Brain microvascular endothelial cell (primary cell): ENCODE measurements at places on chromosomes 1 and 21.

- peak; percentile 24 for DNase-seq
Measured at GRCh38 chr1:112722601-112723510, 7.7 kb upstream of the PPM1J start.

GRCh38 chr1:70902211-70902610, 145.4 kb downstream of the PTGER3 start:
- DNase-seq: no peak

DNA sequence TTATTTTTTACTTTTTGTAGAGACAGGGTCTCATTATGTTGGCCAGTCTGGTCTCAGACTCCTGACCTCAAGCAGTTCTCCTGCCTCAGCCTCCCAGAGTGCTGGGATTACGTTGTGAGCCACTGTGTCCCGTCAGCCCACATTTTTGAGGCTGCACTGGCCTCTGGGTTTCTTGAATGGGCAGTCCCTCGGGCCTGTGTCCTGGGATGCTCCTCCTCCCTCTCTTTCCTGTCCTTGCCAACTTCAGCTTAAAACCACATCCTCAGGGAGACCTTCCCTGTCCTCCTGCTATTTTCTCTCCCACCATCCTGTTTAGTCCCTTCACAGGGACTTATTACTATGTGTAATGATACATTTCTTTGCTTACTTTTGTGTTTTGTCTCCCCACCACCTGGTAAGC, 31.4 kb upstream of the LYST start:
- no peak for DNase-seq

DNA sequence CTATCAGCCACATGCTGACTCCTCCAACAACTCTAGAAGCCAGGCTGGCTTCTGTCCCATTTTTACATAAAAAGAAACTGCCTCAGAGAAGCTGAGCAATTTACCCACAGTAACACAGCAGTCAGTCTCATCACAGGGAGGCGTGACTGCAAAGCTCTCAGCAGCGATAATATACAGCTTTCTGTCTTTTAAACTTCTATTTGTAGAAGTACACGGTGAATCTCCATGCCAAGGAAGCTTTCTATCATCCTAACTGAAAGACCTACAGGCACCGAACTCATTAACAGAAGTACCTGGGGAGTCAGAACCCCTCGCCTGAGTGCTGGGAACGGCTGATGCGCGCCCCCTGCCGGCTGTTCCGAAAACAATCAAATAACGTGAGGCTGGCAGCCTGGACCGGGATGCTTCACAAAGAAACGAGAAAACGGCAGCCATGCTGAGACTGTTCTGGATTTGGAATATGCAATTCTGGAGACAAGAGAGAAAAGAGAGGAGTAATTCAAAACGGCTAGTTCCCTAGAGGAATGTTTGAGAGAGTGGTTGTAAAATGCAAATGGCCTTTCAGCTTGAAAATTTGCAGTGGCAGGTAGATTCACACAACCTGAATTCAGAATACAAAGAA, 43.5 kb upstream of the RAB4A start:
- DNase-seq: peak; percentile 53

DNA sequence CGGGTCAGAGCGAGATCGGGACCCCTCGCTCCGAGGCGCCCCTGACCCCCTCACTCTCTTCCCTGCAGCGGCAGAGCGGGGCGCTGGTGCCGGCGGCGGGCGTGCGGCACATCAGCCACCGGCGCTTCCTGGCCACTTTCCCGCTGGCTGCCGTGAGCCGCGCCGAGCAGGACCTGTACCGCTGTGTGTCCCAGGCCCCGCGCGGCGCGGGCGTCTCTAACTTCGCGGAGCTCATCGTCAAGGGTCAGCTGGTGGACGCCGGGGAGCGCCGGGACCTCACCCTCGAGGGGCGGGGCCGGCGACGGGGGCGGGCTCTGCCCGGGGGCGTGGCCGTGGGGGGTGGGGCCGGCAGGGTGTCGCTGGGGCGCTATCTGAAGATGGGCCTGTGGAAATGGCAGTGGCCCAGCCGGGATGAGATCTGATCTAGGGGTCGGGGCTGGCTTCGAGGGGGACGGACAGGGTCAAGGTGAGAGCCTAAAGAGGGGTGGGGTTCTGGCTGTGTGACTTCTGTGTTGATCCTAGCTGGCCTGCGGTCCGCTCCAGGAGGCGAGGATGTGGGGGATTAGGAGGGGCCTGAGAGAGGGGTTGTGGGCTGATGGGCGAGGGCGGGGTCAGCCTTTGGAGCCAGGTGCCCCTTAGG, 23.6 kb downstream of the PTPRU start:
- DNase-seq: no peak
